ENCODE measurements at places on chromosomes 12 and 14.

- DNase-seq, result no peak
These were observed 329.2 kb downstream of the PCNX1 start for GRCh38 chr14:71236487-71236886.

- no peak for DNase-seq
These were observed 48.9 kb downstream of the AMN start for GRCh38 chr14:102971314-102971713.

GRCh38 chr12:20798554-20798953, 12.0 kb upstream of the SLCO1B3 start:
- DNase-seq, result peak; percentile 80

- no peak for DNase-seq
These were observed 20.3 kb upstream of the DHRS2 start for GRCh38 chr14:23615856-23616255.

- DNase-seq, result no peak
These were observed 126.6 kb upstream of the BCL2L14 start for GRCh38 chr12:11943919-11944700.

DNA sequence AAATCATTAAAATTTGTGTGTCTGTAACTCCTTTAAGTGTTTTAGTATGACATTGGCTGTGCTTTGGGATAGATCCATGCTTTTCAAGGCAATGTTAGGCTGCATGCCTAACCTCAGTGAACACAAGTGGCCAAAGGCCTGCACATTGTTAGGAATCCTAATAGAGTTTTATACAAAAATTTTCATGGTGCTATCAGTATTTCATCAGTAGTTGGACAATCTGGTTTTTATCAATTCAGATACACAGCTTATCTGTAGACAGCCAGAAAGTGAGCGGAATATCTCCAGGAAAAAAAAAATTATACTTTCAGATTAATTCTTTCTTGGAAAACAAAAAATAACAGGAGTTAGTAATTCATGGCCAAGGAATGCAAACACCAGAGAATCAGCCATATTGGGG, 324.0 kb upstream of the PDE3A start:
- no peak for DNase-seq

DNA sequence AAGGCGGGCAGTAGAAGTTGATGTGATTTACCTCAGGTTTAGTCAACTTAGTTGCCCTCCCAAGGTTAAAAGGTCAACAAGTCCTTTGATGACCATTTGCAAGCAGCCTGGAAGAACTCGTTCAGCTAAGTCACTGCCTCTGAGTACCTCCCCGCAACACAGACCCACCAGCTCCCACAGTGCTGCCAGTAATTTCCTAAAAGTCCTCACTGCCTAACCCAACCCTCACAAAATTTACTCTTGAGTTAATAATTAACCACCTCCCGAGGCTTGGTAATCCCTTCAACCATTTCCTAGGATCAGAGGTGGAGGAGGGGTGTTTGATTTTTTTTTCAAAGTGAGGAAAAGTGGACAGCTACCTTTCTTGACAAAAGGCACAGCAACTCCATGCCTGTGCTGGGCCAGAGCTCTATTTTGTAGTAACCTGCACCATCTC, 55.8 kb downstream of the MAP3K9 start:
- no peak for DNase-seq

GRCh38 chr12:18706798-18707197, 31.0 kb downstream of the PLCZ1 start:
- DNase-seq, result no peak

DNA sequence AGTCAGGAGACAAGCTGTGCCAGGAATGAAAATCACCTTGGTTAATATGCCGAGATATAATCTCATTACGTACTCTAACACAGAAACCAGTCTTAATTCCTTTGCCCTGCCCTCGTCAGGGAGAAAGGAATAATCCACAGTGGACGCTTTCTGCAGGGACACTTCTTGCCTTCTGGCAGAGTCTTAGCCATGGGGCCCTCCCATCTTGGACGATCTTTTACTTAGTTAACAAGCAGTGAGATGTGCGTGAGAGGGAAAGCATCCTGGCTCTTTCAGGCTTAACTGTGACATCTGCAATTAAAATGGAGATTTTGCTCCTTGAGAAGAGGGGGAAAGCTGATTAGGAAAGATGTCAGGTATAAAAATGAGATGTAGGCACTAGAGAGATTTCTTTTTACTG, 246.4 kb downstream of the TMEM132C start:
- DNase-seq, result no peak

- DNase-seq, result no peak
These were observed 52.2 kb upstream of the ANO2 start for GRCh38 chr12:5997260-5997659.

Data from hematopoietic multipotent progenitor cell (in vitro differentiated cells).